ENCODE measurements at places on chromosomes 5 and 9.

GRCh38 chr9:122394265-122395125, 23.7 kb downstream of the PTGS1 start:
- DNase-seq = no peak

GRCh38 chr5:121188849-121189248, 662.8 kb upstream of the FTMT start:
- no peak for DNase-seq

GRCh38 chr9:95581900-95582299, 65.1 kb upstream of the PTCH1 start:
- no peak for DNase-seq

DNA sequence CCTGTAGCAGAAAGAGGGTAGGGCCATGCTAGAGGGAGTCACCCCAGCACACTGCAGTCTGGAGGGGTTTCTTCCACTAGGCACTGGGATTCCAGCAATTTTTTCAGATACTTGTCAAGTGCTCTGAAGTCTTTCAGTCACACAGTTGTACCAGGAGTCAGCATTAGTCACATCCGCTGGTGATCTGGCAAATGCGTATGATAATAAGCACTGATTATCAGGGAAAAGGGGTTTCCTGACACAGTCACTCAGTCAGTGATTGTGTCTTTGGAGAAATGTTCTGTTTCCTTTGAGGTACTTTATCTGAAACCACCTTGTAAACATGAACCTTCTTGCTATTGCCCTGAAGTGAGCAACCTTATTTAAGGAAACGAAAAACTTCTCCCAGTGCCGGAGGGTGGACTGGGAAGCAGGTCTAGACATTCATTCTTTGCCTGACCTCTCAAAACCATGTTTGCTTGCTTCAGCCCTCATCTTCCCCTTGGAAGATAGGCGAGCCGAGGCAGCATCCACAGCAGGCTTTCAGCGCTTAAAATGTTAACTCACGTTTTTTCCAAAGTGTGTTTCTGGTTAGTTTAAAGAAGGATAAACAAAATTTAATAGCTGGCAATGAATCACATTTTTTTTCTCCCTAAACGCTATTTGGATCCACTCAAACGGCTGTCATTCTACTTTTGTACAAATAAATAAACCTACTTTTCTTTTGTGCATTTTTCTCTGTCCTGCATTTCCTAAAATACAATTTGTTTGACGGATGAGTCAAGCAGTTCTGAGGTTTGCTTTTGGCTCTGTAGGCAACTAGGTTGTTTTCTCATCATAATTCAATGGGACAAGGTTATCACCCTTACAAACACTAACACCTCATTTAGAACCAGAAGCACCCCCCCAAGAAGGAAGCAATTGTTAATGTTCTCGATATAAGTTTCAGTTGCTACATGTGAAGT, 77.7 kb downstream of the FOXD1 start:
- DNase-seq = no peak

DNA sequence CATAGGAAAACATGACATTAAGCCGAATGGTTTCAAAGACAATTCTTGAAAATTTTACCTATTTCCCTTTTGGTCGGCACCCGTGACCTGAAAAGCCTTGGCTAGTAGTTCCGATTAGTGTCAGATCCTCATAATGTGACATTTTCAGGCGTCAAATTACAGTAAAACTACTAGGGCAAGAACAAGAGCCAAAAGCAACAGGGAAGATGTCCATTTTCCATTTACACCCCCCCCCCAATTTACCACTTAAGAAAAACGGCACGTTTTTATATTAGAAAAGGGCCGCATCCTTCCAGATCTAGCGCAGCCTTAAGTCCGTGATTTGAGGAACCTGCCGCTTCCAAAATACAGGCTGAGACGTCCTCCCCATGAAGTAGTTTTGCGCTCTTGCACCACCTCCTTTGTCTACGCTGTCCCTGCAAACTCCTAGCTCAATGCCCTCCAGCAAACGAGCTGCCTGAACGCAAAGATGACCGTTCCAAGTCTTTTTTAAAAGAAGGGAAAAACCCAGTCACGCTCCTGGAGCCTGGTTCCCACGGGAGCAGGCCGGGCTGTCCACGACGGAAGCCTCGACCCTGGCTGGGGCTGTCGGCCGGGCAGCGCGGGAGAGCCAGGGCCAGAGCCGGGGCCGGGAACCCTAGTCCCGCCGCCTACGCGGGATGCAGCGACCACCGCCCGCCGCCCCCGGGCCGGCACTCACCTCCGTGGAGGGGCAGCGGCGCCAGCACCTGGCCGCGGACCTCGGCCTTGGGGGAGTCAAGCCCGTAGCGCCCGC, 616 bp downstream of the RNF130 start:
- no peak for DNase-seq

- no peak for DNase-seq
Observed at GRCh38 chr5:72662936-72663335, 153.5 kb upstream of the TNPO1 start.

All from activated T-cell treated with anti-CD3 and anti-CD28 coated beads for 48 hours (primary cell).